ENCODE measurements at places on chromosomes 6 and 20.
A peak's percentile ranks its signal among the peaks of the same experiment; 100 is the strongest.

DNA sequence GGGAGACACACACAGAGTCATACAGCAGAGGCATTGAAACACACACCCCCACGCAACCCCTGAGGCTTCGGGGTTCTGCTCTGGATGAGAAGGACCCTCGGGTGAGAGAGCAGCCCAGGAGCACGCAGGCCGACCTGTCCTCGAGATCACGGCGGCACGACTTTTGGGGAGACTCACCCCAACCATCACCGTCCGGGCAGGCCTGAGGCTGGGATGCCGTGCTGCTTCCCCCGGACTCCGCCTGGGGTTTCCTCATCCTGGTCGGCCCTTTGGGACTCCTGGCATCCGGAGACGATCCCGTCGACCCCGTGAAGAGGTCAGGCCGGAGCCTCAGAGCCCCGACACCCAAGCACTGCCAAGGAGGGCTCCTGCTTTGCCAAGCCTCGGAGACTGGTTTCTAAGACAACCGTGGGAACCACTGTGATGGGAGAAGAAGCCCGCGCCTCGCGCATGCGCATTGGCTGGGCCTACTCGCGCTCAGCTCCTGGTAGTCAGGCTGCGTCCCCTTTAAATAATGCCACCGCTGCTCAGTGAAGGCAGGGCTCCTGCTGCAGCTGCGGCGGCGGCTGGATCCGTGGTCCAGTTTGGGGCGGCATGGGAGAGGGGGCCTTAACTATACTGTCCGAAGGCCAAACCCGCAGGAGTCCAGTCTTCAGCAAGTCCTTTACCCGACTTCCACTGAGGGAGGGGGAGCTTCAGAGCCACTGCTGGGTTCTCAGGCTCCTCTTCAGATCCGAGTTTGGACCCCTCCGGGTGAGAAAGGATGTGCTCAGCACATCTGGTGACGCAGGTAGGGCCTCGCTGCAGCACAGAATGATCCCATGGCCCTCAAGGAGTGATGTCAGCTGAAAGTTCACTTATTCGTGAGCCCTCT is 171.4 kb upstream of the ZNF337 start:
- DNase-seq: peak; percentile 75

DNA sequence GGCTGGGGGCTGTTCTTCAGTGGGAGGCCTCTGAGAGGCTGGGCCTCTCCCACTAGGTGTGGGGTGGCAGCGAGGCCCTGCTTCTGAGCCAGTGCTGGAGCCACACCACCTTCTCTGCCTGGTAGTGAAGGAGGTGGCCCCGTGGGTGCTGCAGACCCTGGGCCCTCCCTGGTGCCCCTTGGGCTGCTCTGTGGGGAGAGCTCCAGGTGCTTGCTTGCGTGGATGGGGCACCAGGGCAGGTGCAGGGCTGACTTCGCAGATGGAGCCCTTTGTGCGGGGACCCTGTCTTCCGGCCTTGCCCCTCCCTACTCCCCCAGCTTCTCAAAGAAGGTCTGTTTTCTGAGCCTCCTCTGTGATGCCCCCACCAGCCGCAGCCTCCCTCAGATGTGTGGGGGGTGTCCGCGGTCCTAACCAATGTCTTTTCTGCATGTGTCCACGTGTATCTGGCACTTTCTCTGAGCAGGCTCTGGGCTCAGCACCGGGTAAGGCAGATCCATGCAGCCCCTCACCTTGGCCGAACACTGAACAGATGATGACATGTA is 17.2 kb upstream of the MYT1 start:
- no peak for DNase-seq

GRCh38 chr20:37969949-37970855 is 63.1 kb downstream of the TTI1 start:
- DNase-seq: no peak

DNA sequence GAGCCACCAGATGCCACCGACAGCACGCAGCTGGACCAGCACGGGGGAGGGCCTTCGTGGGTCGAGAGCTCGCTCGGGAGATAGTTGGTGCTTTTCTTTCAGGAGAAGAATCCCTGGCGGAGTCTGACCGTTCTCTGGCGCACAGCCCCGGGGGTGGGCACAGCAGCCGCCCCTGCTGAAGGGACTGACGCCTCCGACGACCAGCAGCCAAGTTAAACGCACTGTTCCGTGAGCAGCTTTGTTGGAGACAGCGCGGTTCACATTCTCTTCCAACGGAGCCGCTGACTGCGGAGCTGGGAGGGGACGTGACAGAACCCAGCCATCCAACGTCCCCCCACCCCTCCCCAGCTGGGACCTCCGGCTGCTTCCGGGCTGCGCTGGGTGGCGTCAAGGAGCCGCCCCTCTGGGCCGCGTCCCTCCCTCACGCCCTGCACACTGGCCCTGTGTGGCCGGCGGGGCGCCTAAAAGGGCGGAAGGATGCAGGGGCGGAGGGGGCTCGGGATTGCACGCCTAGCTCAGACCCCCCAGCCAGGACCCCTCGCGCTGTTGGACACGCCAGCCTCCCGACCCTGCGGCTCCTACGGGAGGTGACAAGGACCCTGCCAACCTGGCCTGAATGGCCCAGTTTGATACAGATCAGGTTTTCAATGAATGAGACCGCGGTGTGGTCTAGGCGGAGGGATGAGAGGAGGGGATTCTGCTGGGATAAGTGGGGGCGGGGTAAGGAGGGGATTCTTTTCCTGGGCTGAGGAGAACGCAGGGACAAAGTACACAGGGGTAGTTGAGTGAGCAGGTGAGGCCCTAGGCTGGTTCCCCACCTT is 36.4 kb upstream of the KHDC1 start:
- DNase-seq: no peak

DNA sequence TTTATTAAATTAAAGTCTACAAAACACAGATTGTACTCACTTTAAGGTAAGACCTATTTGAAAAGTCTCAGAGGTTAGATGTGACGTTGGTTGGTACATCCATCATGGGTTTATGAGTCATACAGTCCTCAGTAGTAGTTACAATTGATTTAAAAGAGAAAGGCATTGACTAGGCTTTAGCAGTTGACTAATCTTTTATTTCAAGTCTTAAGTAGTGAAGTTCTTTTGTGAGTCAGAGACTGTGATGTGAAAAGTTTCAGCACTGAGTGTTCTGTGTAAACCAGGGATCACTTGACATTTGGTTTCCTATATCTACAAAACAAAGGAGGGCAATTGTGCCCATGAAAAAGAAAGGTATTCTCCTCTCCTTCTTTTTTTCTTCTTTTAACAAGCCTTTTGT is 221.3 kb downstream of the GRIK2 start:
- DNase-seq: no peak

- no peak for DNase-seq
Observed at GRCh38 chr6:140871911-140872310, 1260.8 kb upstream of the GJE1 start.

DNA sequence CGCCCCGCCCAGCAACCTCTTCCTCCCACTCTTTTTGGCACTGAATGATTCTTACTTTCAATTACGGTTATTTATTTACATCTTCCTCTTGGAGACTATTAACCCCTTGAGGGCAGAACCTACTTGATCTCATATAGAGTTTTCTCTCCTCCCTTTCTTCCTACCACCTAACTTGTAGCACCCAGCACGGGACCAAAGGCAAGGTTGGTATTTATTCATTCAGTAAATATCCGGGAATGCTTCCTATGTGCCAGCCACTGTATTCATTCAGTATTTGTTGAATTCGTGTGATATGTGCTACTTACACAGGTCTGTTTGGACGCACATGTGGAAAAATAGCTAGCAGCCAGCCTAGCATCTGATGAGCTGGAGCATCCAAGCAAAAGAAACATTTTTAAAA is 1.3 kb upstream of the CNKSR3 start:
- no peak for DNase-seq

- no peak for DNase-seq
Observed at GRCh38 chr6:150128425-150128824, 14.4 kb upstream of the PPP1R14C start.

- no peak for DNase-seq
Observed at GRCh38 chr6:139530561-139530960, 156.1 kb upstream of the CITED2 start.

DNA sequence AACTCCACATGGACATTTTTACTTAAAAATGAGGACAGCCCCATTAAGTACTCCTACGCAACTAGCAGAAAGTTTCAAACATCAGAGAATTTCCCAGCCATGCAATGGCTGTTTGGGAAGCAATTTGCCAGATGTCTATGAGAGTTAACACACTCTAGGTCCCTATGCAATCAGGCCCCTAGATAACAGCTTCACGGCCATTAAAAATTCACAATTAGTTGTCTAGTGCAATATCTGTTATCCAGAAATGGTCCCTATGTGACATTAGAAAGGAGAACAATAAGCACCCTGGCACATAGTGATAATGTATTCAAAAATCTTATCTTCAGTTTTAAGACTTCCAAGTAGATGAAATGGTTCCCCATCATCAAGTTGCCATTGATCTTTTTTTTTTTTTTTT is 174.3 kb upstream of the NRSN1 start:
- no peak for DNase-seq

DNA sequence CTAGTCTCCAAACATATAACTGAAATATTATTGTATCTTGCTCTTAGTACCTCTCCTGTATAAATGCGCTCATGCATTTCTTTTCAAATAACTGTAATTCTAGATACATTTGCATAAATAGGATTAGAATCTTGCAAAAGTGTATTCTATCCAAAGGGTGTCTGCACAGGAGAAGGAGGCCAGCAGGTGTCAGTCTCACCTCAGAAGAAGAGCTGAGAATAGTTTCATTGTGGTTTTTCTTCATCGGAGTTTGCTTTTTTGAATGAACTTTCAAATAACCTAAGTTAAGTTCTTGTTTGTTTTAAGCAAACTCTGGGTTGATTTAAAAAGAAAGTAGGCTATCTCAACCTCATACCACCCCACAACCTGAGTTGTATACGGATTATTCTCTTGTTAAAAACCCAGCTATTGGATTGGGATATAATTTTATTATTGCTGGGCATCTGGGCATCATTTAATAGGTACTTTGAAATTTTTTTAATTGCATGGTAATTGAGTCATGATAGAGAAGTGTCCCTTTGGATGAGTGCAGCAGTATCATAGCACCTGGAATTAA is 125.0 kb upstream of the MLIP start:
- DNase-seq: peak; percentile 31

DNA sequence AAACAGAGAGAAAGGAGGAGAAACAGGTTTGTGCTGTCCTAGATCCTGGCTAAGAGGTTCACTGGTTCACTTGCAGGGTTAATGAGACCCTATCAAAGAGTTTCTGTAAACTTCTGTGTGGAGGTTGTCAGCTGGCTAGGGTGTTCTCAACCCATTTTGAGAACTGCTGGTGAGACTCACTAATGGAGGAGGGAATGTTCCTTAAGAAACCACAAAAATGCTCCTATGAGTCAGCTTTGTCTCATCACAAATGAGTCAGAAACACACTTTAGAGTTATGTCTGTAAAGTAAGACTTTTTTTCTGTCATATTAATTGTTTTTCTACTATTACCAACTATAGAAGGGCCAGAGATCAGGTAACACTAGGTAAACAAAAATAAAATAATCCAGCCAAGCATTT is 884.4 kb downstream of the PHF3 start:
- no peak for DNase-seq

DNA sequence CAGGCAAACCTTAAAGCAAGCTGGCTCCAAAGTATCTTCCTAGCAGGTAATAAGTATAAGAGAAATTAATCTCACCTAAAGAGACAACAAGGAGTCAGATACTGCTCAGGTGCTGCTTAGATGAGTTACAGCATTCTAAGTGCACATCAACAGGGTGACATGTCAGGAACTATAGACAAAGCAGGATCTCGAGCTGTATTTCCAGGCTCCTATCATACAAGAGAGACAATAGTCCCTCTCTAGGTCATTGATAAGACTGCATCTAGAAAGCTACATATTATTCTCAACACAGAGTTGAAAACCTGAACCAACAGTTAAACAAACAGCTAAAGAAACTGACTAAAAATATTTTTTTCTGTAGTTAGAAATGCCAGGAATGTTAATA is 3.9 kb downstream of the PTPRK start:
- DNase-seq: no peak

Data from DMS79 (cell line).